Stimulated activated effector memory CD8-positive, alpha-beta T cell treated with anti-CD3 and anti-CD28 coated beads, Interleukin-12 subunit alpha, Interleukin-12 subunit beta, amount 100 ng/mL, for 72 hours (primary cell): ENCODE measurements at places on chromosomes 4 and X.
A peak's percentile ranks its signal among the peaks of the same experiment; 100 is the strongest.

- DNase-seq = no peak
Observed at GRCh38 chr4:125741825-125742452, 427.2 kb downstream of the FAT4 start.

DNA sequence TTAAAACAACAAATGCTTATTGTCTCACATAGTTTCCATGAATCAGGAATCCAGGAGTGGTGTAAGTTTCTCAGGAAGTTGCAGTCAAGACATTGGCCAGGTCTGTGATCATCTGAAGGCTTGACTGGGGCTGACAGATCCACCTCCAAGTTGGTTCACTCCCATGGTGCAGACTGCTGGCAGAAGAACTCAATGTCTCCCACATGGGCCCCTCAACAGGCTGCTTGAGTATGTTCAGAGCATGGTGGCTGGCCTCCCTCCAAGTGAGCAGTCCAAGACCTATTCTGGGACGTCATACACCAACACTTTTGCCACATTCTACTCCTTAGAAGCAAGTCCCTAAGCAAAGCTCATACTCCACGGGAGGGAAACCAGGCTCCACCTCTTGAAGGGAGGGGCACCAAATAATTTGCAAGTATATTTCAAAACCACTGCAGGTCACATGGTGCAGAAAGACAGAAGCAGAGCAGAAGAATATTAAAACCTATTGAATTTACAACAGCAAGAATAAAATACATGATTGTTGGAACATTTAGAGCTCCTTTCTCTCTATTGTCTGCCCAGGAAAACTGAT, 35.3 kb downstream of the LGI2 start:
- no peak for DNase-seq

DNA sequence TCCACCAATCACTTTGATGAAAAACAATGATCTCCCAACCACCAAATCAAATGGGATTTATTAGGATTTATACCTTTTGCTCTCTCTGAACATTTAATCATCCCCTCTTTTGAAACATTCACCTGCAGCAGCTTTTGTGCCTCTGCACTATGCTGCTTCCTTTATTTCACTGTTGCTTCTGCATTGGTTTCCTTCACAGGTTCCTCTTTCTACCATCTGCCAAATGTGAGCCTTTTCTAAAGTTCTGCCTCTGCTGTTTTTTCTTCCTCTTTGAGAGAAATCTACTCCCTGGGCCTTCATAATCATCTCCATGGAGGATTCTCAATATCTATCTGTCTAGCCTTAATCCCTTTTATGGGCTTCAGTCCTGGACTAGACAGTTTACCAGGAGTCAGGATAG, 24.7 kb downstream of the CUL4B start:
- DNase-seq = no peak

DNA sequence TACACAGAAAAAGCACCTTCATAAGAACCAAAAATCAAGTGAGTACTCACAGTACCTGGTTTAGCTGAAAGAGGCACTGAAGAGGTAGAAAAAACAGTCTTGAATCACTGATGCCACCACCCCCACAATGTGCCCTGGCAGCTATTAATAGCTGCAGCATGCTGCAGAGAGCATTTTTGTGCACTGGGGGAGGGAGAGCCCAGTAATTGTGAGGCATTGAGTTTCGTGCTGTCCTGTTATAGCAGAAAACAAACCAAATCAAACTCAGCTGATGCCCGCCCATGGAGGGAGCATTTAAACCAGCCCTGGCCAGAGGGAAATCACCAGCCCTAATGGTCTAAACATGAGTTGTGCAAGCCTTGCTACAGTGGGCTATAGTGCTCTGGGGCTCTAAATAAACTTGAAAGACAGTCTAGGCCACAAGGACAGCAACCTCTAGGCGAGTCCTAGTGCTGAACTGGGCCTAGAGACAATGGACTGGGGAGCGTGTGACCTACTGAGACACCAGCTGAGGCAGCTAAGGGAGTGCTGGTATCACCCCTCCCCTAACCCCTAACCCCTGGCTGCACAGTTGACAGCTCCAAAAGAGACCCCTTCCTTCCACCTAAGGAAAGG, 106.3 kb upstream of the TMLHE start:
- DNase-seq = no peak

GRCh38 chr4:175953960-175954521, 111.6 kb upstream of the WDR17 start:
- no peak for DNase-seq

- no peak for DNase-seq
Observed at GRCh38 chrX:85590638-85591037, 211.2 kb upstream of the POF1B start.

DNA sequence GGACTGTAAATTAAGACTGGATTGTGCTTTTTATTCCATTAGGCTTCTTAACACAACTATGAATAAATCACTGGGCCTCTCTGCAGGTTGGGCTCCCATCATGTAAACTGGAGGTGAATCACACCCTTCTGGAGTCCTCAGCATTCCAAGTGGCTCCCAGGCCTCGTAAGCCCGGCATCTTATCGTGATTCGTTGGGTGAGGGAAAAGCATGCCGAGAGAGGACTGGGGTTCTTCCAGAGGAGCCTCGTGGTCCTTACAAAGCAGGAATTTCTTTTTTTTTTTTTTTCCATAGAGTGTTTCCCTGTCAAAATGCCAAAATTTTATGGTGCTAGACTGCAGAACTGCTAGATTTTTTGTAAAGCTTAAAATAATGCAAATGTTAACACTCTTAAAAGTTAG, 20.0 kb downstream of the CLDN22 start:
- DNase-seq = no peak

- DNase-seq = no peak
Observed at GRCh38 chr4:133865612-133866327, 335.8 kb downstream of the PABPC4L start.

DNA sequence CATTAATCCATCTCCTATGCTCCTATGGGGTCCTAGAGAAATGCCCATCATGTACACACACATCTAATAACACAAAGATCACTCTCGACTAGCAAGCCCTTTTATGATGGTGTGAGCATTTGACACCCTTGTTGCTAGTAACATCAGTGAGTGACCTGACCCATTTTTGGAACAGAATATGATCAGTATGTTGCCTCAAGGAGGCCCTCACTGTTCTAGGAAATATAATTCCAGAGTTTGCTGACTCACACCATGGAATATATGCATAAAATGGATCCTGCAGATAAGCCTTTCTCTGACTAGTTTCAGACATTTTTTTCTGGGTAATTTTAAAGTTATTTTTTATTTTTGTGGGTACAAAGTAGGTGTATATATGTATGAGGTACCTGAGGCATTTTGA, 121.8 kb downstream of the AR start:
- DNase-seq = no peak

DNA sequence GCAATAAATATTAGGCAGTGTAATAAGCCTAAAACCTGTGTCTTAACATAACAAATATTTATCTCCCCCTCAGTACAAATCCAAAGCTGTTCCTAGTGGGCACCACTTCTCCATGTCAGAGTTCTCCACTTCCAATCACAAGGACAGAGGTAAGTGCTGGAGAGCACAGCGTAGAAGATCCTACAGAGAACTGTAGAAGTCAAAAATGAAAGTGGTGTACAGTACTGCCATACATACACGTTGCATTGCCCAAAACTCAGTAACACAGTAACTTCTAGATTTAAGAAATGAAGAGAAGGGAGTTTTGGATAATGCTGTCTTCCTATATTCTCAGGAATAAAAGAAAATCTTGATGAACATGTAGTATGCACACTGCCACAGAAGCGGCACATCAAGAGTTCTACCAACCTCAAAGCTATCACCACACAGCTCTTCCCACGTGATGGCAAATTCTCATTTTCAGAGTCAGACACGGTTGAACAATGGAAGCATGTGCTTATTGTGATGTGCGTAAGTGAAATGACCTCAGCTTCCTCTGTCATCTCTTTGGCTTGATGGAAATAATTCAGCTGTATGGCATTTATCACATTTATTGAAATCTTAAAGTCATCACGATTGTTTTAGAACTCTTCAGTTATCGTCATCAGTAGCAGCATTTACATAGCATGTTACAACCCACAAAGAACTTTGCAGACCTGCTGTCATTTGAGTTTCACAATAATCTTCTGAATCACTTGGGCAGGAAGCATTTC, 27.1 kb upstream of the SPANXN4 start:
- no peak for DNase-seq

DNA sequence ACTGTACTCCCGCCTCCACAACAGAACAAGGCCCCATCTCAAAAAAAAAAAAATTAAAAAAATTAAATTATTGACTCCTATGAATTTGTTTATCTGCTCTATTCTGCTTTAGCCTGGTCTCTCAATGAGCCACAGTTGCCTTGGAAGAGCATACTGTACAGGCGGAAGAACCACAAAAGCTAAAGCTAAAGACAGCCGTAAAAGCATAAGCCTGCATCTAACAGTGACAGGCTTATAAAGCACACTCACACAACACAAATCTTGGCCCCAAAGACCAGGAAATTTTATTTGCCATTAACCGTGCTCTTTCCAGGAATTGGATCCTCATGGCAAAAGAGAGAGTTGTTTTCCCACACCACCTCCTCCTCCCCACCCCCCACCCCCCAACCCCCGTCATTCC, 53.5 kb upstream of the KLF3 start:
- no peak for DNase-seq

GRCh38 chrX:1140236-1140681, 72.2 kb downstream of the CRLF2 start:
- DNase-seq = no peak

GRCh38 chrX:124497386-124497785, 151.0 kb downstream of the SH2D1A start:
- DNase-seq = no peak

DNA sequence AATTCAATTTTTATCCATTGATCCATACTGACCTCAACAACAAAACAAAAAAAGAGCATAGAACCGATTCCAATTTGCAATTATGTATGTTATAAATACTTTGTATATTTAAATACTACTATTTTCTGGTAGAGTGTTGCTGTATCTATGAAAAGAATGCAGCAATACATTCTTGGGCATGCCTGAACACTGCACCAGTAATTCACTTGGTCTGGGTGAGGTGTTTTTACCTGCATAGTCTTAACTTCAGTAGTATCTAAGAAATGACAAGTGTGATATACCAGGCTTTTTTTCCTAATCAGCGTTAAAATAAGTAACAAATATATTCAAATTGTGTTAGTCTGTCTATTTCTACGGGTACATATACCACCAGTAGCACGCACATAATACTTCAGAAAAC, 120.2 kb downstream of the KLHL13 start:
- no peak for DNase-seq

DNA sequence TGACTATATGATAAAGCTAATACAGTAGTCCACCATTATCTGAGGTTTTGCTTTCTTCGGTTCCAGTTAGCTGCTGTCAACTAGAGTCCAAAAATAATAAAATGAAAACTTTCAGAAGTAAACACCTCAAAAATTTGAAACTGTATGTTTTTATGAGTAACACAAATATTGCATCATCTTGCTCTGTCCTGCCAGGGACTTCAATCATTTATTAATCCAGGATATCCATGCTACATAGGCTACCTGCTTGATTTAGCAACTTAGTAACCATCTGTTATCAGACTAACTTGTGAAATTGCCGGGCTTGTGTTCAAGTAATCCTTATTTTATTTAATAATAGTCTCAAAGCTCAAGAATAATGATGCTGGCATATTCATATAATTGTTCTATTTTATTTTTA, 1537.8 kb upstream of the PABPC4L start:
- no peak for DNase-seq

- DNase-seq = no peak
Observed at GRCh38 chr4:142901166-142901662, 55.1 kb upstream of the INPP4B start.

DNA sequence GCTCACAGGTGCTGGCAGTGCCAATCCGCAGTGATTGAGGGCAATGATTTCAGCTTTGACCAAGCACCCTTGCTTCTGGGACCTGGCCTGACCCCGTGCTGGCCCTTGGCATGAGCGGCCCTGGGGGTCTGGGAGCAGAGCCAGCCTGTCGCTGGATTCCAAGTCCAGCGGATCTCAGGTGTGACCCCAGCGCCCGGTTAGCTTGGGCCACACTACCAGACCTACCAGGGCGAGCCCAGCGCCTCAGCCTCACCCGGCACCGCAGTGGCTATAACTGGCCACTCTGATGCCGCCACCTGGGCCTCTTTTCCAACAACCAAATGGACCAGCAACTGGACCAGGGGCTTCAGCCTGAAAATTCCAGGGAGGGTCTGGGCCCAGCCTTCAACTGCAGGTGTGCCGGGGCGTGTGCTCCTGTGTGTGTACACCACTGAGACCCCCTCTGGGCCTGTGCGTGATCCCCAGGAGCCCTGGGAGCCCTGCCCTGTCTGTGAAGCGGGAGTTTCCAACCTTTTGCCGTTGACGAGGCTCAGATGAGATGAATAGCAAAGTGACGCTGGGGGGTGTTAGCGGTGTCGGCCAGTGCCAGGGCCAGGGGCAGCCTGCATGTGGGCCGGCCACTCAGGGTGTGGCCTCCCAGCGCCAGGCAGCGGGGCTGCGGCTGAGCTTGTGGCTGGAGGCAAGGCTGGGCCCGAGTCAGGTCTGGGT, 658 bp downstream of the SH3TC1 start:
- peak; percentile 59 for DNase-seq

DNA sequence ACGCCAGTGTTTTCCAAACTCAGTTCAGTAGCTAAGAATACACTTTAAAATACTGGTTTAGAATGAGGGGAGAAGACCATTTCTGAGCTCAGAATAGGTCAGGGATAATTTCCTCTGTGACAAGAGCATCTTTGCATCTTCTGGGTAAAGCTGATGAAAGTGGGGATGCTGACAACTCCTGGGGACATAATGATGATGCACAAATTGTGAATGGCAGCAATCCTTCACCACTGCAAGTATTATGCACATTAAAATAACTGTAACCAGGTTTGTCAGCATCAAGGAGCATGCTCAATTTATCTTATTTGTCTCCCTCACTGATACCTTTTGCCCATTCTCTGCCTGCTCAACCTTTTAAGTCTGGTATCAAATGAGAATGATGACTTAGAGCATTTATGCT, 248.2 kb downstream of the EPHA5 start:
- DNase-seq = no peak

DNA sequence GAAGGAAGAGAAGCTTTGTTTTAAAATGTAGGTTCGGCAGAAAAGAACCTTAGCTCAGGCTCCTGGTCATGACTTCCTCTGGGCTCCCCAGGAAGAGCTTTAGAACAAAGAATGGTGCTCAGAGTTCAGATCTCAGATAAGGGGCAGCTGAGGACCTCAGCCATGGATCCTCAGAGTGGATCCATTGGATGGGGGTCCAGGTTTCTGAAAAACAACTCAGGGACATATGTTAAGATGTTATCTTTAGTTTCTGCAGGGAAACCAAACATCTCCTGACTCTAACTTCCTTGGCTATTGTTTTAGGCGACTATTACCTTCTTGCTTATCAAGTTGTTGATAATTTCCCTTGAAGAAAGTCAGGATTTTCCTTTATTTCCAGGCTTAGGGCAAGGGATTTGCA, 5.4 kb downstream of the EVC start:
- DNase-seq = no peak

DNA sequence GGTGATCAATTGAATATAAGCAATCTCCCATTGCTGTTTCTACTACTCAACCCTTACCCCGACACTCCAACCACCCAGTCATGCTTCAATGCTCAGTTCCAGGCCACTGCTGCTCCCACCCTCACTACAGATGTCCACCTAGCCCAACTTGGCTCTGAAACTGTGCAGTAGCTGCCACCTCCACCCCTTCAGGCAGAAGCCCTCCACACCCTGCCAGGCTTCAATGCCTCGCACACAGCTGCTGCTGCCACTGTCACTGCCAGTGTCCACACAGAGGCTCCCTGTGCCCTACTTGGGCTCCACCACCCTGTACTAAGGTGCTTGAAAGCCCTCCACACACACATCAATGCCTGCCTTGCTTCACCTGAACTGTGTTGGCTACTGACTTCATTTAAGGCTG, 34.6 kb downstream of the LAMTOR3 start:
- no peak for DNase-seq
